ENCODE measurements at places on chromosomes 3 and 15. TPM values are rescaled to one million over a fixed set of nuclear protein-coding genes. Genes with fewer than 3 reads are reported as not detected.

The SLC12A1 gene
- not detected for polyA plus RNA-seq

The SLC9C1 gene
- not detected for polyA plus RNA-seq

The GCHFR gene
- 4.3 TPM for polyA plus RNA-seq

The ADPRH gene
- polyA plus RNA-seq, result 16.6 TPM

The TP63 gene
- polyA plus RNA-seq, result 1.4 TPM

The TGM4 gene
- not detected for polyA plus RNA-seq
